GM04503 (cell line): ENCODE measurements at places on chromosomes 5 and 9.
A peak's percentile ranks its signal among the peaks of the same experiment; 100 is the strongest.

- DNase-seq = no peak
These were observed 65.8 kb downstream of the NFIB start for GRCh38 chr9:14248149-14248548.

GRCh38 chr9:111943200-111943599 is 46.6 kb downstream of the UGCG start:
- DNase-seq = no peak

- DNase-seq = no peak
These were observed 119.8 kb downstream of the LPAR1 start for GRCh38 chr9:110918316-110919049.

GRCh38 chr5:125750147-125750860 is 672.9 kb upstream of the GRAMD2B start:
- no peak for DNase-seq

GRCh38 chr9:135677641-135678168 is 14.6 kb downstream of the LCN9 start:
- no peak for DNase-seq

DNA sequence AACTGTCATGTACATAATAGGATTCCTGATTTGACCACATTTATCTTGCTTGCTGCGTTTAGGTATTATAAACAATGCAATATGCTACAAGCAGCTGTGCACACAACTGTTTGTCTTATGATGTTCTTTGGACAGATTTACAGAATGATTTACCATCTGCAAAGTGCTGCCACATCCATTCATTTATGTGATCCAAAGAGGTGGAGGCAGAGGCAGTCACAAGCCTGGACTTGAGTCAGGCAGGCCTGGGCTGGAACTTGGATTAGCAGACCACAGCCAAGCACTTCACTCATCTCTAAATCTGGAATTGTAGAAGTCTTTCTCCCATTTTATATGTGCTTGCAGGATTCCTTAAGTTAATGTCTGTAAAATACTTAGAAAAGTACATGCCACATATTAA is 149.0 kb downstream of the INSYN2B start:
- DNase-seq = no peak

GRCh38 chr5:43007911-43008362 is 32.2 kb downstream of the ANXA2R start:
- DNase-seq = no peak

DNA sequence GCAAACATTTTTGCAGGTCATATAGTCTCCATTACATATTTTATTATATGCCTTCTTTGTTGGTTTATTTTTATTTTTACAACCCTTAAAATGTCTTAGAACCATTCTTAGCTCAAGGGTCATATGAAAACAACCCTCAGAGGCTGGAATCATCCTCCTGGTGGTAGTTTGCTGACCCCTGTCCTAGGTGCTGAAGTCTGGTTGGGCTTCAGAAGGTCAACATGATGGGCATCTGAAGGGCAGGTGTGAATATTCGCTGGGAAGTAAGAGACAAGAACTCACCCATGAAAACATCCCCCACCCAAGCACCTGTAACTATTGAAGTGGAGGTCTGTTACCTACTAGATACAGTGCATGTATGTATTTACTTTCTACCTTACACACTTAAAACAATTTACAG is 75.4 kb downstream of the OSMR start:
- DNase-seq = no peak

- no peak for DNase-seq
These were observed 4.8 kb downstream of the SUB1 start for GRCh38 chr5:32589942-32590869.

- no peak for DNase-seq
These were observed 253.4 kb upstream of the ANKH start for GRCh38 chr5:15124871-15125568.

GRCh38 chr5:133713751-133714150 is 101.4 kb upstream of the FSTL4 start:
- no peak for DNase-seq

DNA sequence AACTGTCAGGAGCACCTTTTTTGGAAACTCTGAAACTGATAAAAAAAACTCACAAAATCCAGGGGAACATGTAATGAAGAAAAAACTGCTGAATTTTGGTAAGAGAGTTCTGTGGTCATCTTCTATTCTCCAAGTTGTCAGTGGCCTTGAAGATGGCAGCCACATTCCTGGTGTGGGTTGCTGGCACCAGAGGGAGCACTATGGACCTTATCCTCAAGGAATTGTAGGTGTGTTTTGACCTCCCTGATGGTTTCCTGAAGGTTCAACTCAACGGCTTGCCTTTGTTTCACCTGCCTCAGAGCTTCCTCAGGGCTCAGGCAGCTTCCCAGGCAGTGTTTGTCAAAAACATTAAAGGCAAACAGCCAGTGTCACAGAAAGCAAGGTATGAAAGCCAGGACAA is 2.2 kb upstream of the SLC38A9 start:
- DNase-seq = no peak

GRCh38 chr5:130289132-130290088 is 385.1 kb downstream of the CHSY3 start:
- peak; percentile 19 for DNase-seq

- peak; percentile 7 for DNase-seq
These were observed 36.7 kb upstream of the ARRDC3 start for GRCh38 chr5:91419571-91420537.

- DNase-seq = no peak
These were observed 501.0 kb downstream of the BNC2 start for GRCh38 chr9:16369427-16369826.

DNA sequence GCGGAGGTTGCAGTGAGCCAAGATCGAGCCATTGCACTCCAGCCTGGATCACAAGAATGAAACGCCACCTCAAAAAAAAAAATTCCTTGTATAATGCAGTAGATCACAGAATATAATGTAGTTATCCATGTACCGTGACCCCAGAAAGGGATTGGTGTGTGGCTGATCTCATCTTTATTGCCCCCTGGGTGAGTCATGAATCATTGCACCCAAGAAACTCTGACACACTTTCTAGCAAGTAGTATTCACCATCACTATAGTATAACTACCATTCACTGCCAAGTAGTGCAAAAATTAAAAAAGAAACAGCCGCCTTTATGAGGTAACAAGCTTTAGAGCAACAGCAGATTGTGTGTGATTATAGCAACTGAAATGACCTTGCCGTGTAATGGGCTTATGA is 23.7 kb upstream of the ANKH start:
- no peak for DNase-seq

DNA sequence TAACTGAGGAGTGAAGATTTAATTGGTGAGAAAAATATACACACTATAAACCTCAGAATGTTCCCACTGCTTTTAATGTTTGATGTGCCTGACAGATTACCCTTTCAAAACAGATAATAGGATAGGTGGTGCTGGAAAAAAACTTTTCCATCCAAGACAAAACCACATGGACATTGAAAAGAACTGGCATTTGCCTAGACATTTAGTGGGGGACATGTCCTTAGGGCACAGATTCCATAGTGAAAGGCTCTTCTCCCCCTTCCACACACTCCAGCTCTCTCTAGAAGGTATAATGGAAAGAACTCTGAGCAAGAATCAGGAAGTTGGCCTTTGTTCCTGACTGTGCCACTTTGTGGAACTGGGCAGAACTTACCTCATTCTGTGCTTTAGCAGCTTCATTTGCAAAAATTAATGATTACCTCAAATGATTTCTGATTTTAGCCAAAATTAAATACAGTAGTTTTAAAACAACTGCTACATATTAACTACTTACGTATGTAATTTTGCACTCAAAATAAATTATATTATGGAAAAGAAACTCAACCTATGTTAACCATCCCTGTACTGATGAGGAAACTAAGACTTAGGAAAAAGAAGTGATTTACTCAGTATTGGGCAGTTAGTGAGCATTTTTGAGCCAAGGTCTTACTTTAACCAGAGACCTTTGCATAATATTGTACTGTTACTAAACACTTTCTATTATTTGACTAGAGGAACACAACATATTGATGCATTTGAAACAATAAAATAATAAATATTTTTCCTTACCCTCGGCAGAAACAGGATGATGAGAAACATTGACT is 43.3 kb downstream of the TMC1 start:
- no peak for DNase-seq

- no peak for DNase-seq
These were observed 409.2 kb downstream of the CETN3 start for GRCh38 chr5:90000351-90000750.

DNA sequence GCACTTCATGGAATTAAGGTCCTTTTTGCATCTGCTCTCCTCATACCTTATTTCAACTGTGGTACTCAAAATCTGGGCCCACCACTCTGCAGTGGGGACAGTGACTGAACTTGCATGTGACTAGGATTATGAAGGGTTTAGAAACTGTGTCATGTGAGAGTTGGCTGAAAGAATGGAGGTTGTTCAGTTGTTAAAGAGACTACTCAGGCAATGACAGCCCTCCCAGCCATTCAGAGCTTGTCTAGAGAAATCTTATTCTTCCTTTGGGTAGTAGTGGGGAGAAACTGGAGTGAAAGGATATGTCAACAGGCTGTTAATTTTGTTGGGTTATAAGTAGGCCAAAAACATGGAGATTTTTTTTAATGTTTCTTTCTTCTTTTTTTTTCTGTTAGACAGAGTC is 10.3 kb downstream of the AOPEP start:
- no peak for DNase-seq

- no peak for DNase-seq
These were observed 73.1 kb downstream of the STK10 start for GRCh38 chr5:172114875-172115422.

DNA sequence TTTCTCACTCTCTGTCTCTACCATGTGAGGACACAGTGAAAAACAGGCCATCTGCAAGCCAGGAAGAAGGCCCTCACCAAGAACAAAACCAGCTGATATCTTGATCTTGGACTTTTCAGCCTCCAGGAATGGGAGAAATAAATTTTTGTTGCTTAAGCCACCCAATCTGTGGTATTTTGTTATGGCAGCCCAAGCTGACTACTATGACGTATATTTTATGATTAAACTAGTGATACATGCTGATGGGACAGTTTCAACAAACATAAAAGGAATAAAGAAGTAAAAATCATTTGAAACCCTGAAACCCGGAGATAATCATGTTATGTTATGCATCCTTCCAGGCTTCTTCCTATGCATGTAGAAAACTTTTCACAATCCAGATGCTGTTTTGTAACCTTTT is 71.5 kb upstream of the ERBIN start:
- peak; percentile 77 for DNase-seq

DNA sequence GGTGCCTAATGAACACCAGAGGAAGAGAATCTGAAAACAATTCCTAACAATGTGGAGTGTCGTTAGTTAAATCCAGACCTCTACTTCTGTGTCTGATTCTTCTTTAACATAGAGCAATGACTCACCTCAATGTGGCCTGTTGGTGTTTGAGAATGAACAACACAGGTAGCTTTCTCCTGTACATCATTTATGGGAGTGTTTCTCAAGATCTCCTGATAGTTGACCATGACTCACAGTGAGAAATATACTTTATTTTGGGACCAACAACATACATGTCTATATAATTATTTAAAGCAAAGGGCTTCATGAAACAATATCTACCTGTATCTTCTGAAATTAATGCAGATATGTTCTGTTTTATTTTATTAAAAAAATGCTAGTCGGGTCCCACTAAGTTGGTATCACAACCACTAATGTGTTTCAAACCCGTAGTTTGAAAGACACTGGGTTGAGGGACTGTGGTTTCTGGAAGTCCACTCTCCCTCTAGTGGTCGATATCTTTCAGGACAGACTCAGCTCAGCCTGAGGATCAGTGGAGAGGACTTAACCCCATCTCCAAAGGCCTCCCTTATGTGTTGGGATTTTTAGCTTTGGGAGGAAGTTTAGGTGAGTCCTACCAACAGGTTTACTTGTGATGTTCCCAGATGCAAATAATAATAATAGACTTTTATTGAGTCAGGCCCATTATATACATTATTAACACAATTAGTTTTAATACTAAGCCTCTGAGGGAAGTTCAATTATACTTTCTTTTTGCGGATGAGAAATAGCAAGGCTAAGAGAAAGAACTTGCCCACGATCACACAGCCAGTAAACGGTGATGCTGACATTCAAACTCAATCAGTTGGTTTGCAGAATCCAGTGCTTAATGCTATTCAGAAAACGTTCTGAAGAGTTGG is 70.0 kb upstream of the KLF9 start:
- no peak for DNase-seq

GRCh38 chr9:91452844-91453243 is 29.2 kb upstream of the NFIL3 start:
- no peak for DNase-seq

GRCh38 chr5:132008961-132009680 is 2.3 kb downstream of the ACSL6 start:
- no peak for DNase-seq

- peak; percentile 24 for DNase-seq
These were observed 5.0 kb downstream of the ENTPD8 start for GRCh38 chr9:137435980-137436760.

GRCh38 chr9:138017200-138017599 is 139.6 kb downstream of the CACNA1B start:
- no peak for DNase-seq

- no peak for DNase-seq
These were observed 2.5 kb upstream of the ACTL7A start for GRCh38 chr9:108859459-108860114.
